ENCODE measurements at places on chromosomes 12 and 14.

GRCh38 chr14:61965030-61965745, 203.0 kb downstream of the SNAPC1 start:
- DNase-seq: no peak

- no peak for DNase-seq
Measured at GRCh38 chr12:114152890-114153289, 186.8 kb upstream of the RBM19 start.

GRCh38 chr14:74658535-74659131, 46.6 kb upstream of the LTBP2 start:
- DNase-seq: no peak

DNA sequence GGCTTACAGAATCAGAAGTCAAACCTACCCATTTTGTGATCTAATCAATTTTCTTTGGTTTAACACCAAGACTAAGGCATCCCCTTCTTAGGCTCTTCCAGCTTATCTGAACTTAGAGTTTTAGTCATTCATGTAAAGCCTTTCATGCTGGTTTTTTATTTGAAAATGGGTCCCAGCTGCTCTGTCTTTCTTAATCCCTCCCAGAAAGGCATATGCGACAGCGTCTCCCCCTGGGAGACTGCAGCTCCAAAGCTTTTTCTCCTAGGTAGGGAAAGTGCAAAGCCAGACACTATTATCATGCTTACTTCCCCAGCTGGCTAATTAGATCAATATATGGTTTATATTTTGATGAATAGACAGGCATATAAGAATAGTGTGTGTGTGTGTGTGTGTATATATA, 96.6 kb upstream of the E2F7 start:
- DNase-seq: no peak

DNA sequence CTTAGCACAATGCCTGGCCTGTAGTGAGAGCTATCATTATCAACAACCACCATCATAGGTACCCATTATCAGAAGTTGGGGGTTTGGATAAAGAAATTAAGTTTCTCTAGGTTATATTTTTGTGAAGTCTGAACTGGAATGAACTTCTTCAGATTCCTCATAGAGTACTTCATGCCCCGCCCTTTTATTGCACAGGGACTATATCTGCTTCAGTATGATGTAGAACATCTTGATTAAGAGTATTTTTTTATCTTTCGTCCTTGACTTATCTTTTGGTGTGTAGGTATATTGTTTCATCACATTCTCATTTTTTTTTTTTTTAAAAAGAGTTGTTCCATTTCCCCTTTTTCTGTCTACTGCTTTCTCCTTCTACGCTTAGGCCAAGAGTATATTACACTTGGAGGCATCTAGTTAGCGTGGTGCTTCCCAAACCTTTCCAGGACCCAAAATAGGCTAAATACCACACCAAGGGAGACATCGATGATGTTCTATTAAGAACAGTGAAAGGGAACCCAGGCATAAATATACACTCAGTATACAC, 467.5 kb downstream of the ZFP36L1 start:
- DNase-seq: no peak

DNA sequence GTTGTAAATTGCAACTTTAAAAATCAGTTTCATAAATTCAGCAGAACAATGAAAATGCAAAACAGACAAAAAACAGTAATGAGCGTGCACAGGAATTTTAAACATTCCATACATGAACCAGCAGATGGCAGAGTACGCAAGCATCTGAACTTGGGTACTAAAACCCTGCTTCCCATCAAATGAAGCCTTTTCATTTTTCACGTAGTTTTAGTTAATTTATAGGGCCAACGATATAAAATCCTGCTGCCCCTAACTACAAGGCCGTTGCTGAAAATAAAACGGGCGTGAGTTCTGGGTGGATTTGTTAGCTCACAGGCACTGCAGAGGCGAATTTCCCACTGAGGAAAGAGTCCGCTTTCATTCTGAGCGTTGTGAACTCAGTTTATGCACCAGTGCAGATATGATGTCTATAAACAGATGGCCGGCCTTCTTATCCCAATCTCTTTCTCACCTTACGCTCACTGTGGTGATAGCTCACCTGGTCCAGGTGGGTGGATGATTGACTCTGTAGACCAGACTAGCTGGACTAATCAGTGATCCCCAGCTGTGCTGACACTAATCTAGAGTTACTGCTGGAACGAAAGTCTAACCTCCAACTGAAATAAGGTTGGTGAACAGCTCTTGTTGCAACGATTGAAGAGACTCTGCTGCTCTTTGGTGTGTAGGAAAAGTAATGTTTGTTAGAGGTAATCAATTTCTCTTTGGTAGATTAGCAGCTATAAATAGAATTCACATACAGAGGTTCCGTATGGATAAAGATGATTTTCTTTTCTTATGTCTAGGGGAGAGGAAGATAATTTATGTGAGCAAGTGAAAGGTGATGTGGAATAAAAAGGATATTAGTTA, 89.2 kb downstream of the PDZRN4 start:
- DNase-seq: peak; percentile 71

- no peak for DNase-seq
Measured at GRCh38 chr14:99880651-99881420, 87.6 kb downstream of the EML1 start.

DNA sequence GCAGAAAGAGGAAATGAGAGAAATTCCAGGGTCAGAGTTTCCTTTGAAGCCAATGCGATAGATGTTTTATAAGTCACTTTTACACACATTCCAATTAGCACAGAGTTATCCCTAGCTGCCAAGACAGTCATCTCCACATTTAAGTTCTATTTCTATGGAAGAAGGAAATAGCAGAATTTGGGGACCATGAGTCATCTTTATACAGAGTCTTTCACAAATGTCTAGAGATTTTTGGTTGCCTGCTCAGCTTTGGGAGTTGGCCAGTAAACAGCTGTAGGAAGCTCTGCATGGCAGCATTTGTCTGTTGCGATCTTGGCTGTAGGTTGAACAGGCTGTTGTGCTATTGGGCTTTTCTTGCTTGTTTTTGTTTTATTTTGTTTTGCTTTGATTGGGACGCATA, 884.3 kb downstream of the GALC start:
- DNase-seq: no peak

GRCh38 chr12:116595186-116595585, 36.0 kb downstream of the MAP1LC3B2 start:
- no peak for DNase-seq

DNA sequence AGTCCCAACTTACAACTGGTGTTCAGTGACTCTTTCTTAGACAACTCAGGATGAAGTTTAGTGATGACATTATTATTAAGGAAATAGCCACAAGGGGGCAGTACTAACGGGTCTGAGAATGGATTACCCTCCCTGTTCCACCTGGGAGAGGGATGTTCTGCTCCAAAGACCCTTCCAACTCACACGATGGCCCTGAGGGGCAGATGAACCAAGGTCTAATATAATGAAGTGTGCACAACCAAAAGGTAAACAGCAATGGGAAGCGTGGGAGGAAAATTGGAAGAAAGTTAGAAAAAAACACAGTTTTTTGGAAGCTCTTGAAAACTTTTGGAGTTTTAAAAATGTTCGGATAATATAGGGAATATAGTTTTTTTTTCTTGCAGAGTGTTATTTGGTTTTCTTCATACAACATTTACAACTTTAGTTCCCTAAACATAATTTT, 24.0 kb downstream of the FGF6 start:
- DNase-seq: peak; percentile 51

- no peak for DNase-seq
Measured at GRCh38 chr14:55571125-55571889, 8.7 kb upstream of the KTN1 start.
